Fibroblast of upper back skin (primary cell): ENCODE measurements at places on chromosomes 2 and 18.
A peak's percentile ranks its signal among the peaks of the same experiment; 100 is the strongest.

DNA sequence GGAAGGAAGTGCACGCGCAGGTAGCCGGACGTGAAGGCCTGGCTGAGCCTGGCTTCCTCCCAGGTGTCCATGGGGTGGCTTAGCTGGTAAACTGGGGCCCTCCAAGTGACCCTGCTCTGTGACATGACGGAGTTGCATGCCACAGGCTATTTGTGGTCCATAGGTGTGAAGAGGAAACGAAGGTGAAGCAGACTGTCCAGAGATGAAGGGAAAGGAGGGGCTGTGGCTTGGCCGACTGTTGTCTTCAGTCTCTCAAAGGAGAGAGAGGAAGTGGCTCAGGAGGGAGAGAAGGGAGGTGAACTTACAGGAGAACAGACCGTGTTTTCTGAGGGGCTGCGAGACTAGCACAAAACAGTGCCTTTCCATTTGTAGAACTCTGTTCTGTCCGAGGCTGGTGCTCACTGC, 19.3 kb downstream of the INPP5D start:
- no peak for DNase-seq

- peak; percentile 77 for DNase-seq
Measured at GRCh38 chr18:9536354-9537152, 61.2 kb downstream of the RALBP1 start.

GRCh38 chr2:223044092-223044836, 7.7 kb upstream of the KCNE4 start:
- DNase-seq, result no peak

- no peak for DNase-seq
Measured at GRCh38 chr2:54041135-54041534, 70.3 kb upstream of the PSME4 start.

DNA sequence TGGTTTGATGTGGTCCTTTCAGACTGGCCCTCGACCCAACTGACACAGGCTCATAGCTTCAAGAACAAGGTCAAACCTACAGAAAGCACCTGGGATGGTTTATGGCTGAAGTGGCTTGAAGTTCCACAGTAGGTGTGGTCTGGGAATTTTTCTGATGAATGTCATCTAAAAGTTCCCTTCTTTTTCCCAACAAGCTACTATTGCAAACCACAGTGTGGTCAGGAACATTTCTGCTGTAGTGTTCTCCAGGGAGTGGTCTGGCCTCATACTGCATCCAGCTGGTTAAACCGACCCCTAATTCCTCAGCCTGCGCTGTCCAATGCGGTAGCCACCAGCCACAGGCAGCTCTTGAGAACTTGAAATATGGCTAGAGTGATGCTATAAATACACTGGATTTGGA, 92.7 kb downstream of the FAM124B start:
- DNase-seq, result peak; percentile 96

GRCh38 chr2:171147081-171147480, 13.6 kb downstream of the TLK1 start:
- DNase-seq, result no peak

DNA sequence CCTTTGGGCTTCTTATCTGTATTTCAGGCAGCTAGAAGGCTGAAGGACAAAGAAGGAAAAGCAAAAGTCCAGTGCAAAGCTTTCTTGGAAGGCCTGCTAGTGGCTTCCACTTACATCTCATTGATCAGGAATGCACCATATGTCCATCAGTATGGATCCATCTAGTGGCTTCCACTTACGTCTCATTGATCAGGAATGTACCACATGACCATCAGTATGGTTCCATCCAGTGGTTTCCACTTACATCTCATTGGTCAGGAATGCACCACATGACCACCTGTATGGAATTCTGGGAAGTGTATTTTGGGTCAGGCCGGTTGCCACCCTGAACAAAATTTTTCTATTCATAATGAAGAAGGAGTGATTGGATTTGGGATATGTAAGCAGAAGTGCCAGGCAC, 70.6 kb downstream of the LYPD6 start:
- DNase-seq, result peak; percentile 85

- DNase-seq, result no peak
Measured at GRCh38 chr2:127220768-127221527, 849 bp upstream of the CYP27C1 start.

DNA sequence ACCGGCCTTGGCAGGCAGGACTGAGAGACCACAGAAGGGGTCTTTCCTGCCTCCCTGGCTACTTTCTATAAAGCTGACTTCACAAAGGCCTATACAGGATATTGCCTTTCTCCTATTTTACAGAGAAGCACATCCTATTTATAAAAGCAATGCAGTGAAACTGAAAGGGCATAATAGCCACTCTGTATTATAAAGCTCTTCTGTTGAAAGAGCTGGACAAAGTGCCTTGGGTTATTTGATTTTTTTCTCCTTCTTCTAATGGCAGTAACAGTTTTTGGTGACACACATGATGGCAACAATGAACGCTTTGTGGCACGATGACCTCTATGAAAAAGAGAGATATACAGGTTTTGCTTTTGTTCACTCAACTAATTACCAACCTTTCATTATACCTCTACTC, 281.1 kb downstream of the ZNF516 start:
- no peak for DNase-seq
